ENCODE measurements at places on chromosomes 3 and 15.

DNA sequence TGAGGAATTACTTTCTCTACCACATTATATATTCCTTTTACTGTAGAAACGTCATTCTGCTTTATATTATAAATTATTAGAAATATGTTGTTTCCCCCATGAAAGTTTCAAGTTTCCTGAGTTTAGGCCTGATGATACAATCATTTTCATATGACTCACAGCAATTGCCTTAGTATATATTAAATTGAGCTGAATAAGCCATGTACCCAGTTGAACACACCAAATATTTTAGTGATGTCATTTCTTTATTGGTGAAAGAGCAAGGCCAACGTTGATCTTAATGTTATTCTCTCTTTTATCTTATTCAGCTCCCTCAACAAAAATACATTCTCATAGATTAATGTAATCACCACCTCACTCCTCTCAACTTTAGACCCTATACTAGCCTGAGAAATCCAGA is 30.8 kb downstream of the B3GNT5 start:
- DNase-seq: no peak

DNA sequence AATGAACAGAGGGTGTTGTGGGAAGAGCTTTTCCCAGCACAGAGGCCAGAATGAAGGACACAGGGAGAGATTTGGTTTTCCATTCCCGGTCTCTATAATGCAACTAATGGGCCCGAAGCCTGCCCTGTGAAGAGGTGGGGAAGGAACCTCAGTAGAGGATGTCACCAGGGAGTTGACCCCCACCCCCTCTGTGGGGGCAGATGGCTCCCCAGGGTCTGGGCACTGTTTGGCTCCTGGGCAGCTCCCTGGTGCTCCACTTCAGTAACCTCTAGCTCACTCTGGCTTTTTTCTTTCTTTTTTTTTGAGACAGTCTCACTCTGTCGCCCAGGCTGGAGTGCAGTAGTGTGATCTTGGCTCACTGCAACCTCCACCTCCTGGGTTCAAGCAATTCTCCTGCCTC is 109.1 kb upstream of the DLG1 start:
- DNase-seq: no peak

DNA sequence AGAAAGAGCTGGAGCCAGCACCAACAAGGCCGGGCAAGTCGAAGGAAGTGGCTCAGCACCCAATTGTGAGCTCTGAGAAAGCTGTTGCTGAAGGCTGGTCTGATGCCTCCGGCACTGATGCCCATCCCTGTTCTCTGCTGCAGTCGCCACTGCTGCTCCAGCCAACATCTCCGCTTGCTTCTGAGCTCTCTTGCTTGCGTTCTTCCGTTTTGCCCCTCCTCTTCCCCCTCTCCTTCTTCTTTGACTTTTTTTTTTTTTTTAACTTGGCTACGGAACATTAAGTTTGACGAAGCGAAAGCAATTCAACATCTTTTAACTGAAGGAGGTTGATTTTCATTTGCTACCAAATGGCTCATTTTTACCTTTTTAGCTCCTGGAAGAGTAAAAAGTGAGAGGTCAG is 442.9 kb downstream of the MCTP2 start:
- DNase-seq: no peak

GRCh38 chr3:197408177-197408957 is 110.0 kb upstream of the DLG1 start:
- no peak for DNase-seq

- DNase-seq: no peak
Measured at GRCh38 chr3:138332472-138333073, 2.9 kb upstream of the NME9 start.

- DNase-seq: no peak
Measured at GRCh38 chr3:104437131-104437750, 929.5 kb upstream of the ALCAM start.

DNA sequence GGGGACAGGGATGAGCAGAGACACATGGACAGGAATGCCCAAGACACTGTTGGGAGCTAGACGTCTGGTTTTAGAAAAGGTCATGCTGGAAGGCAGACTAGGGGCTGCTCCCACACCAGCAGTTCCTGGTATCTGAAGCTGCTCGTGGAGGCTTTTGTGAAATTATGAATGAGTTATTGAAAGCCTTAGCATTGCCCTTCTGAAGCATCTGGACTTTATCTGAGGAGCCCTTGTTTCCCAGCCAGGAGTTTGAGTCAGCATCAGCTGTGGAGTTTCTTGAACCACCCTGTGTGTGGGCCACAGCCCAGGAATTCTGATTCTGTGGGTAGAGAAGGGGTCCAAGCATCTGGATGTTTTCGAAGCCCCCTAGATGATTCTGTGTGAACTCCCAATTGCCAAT is 258.7 kb downstream of the SLCO3A1 start:
- DNase-seq: no peak

DNA sequence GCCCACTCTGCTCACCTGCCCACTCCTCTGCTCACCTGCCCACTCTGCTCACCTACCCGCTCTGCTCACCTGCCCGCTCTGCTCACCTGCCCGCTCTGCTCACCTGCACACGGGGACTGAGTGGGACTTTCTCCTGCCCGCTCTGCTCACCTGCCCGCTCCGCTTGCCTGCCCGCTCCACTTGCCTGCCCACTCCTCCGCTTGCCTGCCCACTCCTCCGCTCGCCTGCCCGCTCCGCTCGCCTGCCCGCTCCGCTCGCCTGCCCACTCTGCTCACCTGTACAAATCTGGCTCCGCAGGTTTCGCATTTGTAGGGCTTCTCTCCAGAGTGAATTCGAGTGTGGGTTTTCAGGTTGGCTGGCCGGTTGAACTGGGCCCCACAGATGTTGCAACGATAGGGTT is 20.0 kb downstream of the BCL6 start:
- no peak for DNase-seq

- no peak for DNase-seq
Measured at GRCh38 chr3:70805061-70805889, 492.8 kb upstream of the MDFIC2 start.

GRCh38 chr3:194109192-194109863 is 26.6 kb upstream of the HES1 start:
- DNase-seq: no peak

DNA sequence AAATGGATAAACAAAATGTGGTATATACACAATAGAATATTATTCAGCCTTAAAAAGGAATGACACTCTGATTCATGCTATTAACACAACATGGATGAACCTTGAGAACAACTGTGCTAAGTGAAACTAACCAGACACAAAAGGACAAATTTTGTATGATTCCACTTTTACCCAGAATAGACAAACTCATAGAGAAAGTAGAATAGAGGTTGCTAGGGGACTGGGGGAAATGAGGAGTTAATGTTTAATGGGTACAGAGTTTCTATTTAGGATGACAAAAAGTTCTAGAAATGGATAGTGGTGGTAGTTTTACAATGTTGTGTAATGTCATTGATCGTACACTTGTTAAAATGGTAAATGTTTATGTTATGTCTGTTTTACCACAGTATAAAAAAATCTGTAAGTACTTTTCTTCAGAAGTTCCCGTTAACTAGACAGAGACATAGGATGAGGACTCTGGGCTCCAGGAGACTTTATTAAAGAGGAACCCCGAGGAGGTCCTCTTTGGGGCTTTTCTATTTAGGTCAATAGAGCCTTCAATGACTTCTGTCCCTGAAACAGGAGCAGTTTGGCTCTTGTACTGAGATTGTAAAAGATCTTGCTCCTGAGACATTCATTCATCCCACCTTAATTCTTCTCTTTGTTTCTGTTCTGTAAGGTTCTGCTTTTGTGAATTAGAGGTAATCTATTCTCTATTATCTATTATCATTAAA is 24.5 kb downstream of the ABHD6 start:
- DNase-seq: no peak

GRCh38 chr15:101613130-101614000 is 38.8 kb downstream of the TM2D3 start:
- no peak for DNase-seq

DNA sequence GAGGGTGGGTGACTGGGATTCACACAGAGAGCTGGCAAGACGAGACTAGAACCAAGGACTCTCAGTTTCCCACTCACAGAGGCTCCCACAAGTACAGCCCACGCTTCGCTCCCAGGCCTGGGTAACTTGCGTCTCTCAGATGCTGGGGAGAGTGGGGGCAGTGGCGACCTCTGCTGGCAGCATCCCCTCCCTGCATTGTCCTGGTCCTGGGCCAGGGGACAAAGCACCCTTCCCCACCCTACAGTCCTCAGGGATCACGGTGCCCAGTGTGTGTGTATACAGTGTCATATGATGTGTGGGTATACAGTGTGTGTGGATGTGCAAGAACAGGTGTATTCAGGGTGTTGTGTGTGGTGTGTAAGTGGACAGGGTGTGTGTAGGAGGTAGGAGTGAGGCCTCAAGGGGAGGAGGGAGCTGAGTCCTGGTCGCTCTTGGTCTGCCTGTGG is 12.8 kb downstream of the VILL start:
- peak; percentile 60 for DNase-seq

DNA sequence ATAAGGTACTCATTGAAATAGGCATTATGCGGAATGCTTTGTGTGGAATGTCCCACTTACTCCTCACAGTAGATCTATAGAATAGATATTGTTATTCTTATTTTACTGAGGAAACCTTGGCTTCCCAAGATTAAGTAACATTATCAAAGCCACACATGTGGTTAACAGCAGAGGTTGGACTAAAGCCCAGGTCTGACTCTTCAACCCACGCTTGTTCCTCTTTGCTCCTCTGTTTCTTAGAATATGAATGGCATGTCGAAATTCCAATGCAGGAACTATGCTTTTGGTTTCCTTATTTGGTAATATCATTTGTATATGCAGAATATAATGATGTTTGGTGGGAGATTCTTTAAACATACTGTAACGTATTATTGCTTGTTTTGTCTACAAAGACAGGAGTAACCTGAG is 818.8 kb upstream of the LMCD1 start:
- DNase-seq: no peak

DNA sequence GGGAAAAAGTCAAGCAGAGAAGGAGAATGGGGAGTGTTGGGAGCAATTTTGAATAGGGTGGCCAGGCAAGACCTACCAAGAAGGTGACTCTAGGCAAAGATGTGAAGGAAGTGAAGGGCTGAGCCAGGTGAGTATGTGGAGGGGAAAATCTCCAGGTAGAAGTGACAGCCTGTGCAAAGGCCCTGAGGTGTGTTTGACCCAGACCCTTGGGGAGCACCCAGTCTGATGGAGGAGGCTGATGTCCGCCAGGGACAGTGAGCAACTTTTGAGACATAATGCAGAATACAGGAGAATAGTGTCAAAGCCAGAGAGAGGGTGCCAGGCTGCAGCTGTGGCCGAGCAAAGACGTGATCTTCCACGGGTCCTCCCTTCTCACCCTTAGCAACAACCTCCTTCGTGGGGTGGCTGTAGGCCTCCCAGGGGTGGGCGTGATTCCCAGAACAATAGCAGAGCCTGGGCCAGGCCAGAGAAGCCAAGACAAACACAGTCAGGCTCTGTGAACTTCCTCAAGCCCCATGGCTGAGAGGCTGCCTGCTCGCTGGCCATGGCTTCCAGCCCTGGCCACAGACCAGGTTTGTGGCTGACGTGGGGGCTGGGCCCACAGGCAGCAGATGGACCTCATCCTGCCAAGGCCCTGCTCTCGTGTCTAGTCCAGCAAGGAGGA is 58.1 kb downstream of the SLC6A6 start:
- no peak for DNase-seq

- DNase-seq: no peak
Measured at GRCh38 chr15:34625007-34625406, 41.6 kb upstream of the GOLGA8B start.

GRCh38 chr15:91867581-91868026 is 14.1 kb downstream of the SLCO3A1 start:
- no peak for DNase-seq

- no peak for DNase-seq
Measured at GRCh38 chr15:43775411-43775965, 1.3 kb downstream of the ELL3 start.

GRCh38 chr3:10981961-10982360 is 10.6 kb upstream of the SLC6A1 start:
- no peak for DNase-seq

GRCh38 chr3:43206632-43207031 is 79.7 kb upstream of the SNRK start:
- no peak for DNase-seq

GRCh38 chr3:146160321-146160963 is 542 bp downstream of the PLOD2 start:
- no peak for DNase-seq

DNA sequence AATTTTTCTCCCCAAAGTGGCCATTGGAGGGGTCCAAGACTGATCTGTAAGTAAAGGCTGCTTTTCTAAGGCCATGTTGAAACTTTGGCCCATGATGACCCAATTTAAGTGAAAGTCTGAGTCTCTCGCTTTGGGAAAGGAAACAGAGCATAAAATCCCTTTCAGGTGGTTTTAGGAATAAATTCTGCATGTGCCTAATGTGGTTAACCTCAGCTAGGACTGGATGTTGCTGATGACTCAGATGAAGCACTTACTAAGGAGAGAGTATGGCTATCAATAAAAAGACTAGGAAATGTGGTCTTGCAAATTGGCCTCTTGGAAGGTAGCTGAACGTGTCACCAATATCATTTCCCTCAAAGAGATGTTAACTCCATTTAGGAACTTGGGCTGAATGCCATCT is 458.5 kb downstream of the AGBL1 start:
- DNase-seq: no peak

- no peak for DNase-seq
Measured at GRCh38 chr3:162421721-162422120, 925.1 kb downstream of the OTOL1 start.

GRCh38 chr15:68586274-68586961 is 7.6 kb downstream of the CORO2B start:
- no peak for DNase-seq

GRCh38 chr3:106814231-106814630 is 563.0 kb upstream of the CCDC54 start:
- DNase-seq: no peak

GRCh38 chr3:62503516-62503915 is 130.2 kb upstream of the FEZF2 start:
- no peak for DNase-seq

DNA sequence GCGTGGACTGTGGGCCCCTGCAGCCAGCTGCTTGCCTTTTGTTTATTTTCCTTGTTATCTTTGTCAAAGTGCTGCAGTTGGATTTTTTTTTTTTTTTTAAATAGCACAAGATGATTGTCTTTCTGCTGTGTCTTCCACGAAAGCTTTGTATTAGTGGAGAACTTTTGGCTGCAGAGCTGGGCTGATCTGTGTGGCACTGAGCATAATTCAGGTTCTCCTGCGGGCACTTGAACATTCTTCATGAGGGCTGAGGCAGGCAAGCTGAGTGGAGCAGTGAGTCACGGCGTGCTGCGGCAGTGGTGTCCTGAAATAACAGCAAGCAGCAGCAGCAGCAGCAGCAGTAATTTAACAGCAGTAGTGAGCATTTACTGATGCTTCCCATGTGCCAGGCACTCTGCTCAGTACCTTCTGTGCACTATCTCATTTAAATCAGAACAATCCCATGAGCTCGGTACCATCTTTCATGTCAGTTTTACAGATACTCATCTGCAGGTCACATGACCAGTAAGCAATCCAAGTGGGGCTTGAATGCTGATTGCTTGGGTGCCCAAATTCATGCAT is 45.8 kb downstream of the MITF start:
- no peak for DNase-seq

GRCh38 chr15:62118520-62119226 is 46.4 kb downstream of the C2CD4B start:
- DNase-seq: no peak

GRCh38 chr3:52798978-52799476 is 4.4 kb downstream of the ITIH3 start:
- DNase-seq: no peak

GRCh38 chr3:29346828-29347227 is 66.0 kb downstream of the RBMS3 start:
- DNase-seq: no peak

Measured in memory B cell (primary cell).